ENCODE measurements at places on chromosomes 4 and X. TPM values are rescaled to one million over a fixed set of nuclear protein-coding genes. Genes with fewer than 3 reads are reported as not detected.

The CEP135 gene
- 19.5 TPM for total RNA-seq

The CSAG1 gene
- total RNA-seq: not detected

The PDGFRA gene
- not detected for total RNA-seq

The SHROOM2 gene
- 0.29 TPM for total RNA-seq

The GAB3 gene
- 6.2 TPM for total RNA-seq

The CT45A2 gene
- not detected for total RNA-seq

Data from activated T-cell treated with anti-CD3 and anti-CD28 coated beads, Interleukin-2, amount 50 U/mL, for 72 hours (primary cell).